Stimulated activated CD8-positive, alpha-beta memory T cell treated with anti-CD3 and anti-CD28 coated beads, Interleukin-4, amount 100 ng/mL, for 4 hours (primary cell): ENCODE measurements at places on chromosomes 2 and 18.

DNA sequence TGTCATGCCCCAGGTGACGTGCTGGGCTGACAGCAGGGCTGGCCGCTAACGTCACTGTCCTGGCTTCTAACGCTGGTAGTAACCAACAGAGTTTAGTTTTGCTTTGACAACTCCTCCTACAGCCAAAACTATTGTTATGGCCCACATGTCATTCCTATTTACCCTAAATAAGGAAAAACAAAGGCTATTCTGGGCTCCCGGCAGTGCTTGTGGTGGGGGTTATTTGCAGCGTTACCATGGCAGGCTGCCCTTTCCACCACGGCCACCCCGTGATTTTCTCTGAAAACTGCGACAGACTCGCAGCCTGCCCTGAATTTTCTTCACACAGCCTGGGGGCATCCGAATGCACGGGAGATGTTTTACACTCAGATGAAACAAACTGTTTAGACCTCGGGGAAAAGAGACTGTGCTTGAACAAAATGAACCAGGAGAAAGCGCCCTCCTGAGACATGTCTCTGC is 115.2 kb downstream of the FAM210A start:
- no peak for DNase-seq

DNA sequence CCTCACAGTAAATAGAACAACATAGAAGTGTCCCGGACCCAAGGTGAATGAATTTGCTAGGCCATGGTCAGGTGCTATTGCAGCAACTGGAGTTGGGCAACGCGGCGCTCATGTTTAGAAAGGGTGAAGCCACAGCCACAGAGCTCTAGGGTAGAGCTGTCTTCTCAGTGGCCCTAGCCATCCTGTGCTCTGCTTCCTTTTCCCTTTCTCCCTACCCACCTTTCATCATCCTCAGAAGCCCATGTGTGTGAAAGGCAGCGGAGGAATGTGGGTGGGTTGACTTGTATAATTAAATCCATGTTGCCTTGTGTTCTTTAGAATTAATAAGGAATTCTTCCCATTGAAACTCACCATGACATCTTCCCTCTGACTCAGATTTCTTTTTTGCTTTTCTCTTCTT is 336.7 kb downstream of the OSR1 start:
- DNase-seq: no peak

GRCh38 chr2:134463699-134464022 is 209.8 kb downstream of the MGAT5 start:
- no peak for DNase-seq

DNA sequence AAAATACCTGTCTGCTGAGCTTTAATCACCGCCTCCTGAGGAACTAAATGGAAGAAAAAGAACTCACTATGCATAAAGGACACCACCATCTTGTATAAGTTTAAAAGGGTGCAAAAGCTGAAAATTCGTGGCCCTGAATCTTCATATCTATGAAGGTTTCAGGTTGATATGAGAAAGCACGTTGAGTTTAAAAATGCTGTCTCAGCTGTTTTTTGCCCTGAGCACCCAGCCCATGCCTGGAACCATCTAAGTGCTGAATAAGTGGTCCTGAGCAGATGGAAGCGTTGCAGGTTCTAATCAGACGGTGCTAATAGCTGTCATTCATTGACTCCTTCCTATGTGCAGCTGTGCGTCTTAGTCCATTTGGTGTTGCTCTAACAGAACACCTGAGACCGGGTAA is 467.4 kb downstream of the EIPR1 start:
- DNase-seq: no peak

DNA sequence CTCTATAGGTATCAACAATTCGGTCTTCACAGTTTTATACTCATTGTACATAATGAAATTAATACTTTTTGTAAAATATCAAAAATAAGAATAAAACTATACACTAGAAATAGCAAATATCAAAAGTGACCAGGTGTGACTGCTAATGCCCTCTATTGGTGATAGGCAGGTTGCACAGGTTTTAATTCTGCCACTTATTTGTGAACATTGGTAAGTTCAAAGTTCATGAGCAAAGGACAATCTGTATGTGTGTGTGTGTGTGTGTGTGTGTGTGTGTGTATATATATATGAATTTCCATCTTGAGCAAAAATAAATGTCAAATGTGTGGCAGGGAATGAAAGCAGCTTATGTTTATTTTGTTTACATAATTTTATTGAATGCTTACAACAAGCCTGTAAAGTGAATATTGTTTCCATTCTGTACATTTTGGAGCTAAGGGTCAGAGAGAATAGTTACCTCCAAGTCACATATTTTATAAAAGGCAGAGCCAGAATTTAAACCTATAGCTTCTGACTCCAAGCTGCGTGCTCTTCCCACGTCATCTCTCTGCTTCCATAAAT is 537.4 kb downstream of the CPS1 start:
- DNase-seq: no peak

DNA sequence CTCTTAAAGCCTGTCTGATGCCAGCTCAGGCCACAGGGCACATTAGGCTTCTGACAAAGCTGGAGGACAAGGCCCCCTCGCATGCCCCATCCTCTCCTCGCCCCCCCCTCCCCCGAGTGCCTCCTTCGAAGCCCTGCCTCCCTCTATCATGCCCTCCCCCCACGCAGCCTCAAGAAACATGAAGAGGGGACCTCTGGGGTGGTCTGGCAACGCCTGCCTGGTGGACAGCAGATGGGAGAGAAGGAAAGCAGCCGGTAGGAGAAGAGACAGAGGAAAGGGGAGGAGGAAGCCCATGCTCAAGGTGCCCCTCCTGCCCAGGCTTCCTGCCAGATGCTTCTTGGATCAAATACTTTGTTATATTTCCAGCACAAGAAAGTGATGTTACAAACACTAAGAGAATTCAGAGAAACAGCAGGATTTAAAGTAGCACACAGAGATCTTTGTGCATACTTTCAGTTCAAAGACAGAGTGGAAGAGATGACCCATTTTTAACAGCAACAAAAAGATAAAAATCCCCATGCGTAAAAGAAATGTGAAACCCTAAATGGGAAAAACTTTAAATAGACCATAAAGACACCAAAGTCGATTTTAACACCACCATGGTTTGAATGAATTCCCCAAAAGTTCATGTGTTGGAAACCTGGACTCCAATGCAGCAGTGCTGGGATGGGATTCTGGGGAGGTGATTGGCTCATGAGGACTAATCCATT is 19.0 kb downstream of the BOK start:
- DNase-seq: no peak

GRCh38 chr2:7900593-7900992 is 781.3 kb upstream of the ID2 start:
- no peak for DNase-seq

DNA sequence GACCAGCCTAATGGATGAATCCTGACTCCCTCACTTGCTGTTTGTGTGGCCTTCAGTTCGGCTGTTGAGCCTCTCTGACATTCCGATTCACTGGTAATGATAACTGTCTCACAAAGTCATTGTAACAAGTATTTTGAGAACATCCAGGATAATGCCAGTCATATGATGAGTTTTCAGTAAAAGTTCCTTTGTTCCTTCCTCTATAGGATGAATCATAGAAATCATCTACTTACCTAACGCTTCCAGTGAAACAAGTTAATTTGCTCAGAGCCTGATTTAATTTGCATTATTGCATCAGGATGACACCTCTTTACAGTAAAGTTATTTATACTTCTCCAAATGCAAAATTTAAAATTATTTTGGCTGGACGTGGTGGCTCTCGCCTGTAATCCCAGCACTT is 32.0 kb downstream of the RAB31 start:
- DNase-seq: no peak

- DNase-seq: no peak
Observed at GRCh38 chr2:47437287-47437686, 34.3 kb downstream of the MSH2 start.

- DNase-seq: no peak
Observed at GRCh38 chr2:162581959-162582798, 238.2 kb downstream of the GCA start.

GRCh38 chr2:177466337-177467195 is 74.0 kb downstream of the AGPS start:
- DNase-seq: no peak

GRCh38 chr18:36530676-36531405 is 233.3 kb downstream of the FHOD3 start:
- DNase-seq: no peak

- no peak for DNase-seq
Observed at GRCh38 chr2:8477552-8478470, 204.0 kb upstream of the ID2 start.

DNA sequence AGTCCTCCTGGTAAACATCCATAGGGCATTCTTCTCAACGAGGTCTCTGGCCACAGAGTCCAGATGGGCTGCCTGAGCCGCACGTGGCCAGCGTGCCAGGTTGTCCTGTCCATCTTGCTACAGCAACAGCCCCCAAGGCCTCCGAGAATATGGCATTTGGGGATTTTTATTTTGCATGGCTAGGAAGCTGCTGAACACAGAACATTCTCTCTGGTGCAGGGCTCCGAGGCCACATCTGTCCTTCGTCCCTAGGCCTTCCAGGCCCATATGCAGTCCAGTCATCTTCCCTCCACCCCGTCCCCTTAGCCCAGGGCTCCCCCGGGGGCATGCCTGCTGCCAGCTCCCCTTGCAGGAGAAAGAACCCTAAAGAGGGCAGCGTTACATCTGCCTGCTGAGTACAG is 2.3 kb downstream of the HDAC4 start:
- DNase-seq: no peak

- no peak for DNase-seq
Observed at GRCh38 chr2:140865837-140866236, 1265.0 kb downstream of the LRP1B start.
